Activated T-cell treated with anti-CD3 and anti-CD28 coated beads, Interleukin-2, amount 50 U/mL, for 24 hours (primary cell): ENCODE measurements at places on chromosomes 4 and X.

DNA sequence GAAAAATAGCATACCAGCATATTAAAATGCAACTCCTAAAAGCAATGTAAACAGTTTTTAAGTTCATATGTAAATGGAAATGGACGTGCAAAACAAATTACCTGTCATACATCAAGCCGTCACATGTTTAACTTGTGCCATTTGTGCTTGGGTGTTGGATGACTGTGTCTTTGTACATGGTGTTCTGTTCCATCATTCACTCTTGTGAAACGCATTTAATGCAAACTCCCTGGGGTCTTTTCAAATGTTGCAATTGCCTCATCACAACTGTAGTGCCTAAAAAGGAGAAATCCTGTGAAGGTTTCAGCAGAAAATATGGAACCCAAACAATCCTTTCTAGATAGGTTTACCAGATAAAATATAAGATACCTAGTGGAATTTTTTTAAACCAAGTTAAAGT, 52.4 kb downstream of the PHOX2B start:
- no peak for DNase-seq

DNA sequence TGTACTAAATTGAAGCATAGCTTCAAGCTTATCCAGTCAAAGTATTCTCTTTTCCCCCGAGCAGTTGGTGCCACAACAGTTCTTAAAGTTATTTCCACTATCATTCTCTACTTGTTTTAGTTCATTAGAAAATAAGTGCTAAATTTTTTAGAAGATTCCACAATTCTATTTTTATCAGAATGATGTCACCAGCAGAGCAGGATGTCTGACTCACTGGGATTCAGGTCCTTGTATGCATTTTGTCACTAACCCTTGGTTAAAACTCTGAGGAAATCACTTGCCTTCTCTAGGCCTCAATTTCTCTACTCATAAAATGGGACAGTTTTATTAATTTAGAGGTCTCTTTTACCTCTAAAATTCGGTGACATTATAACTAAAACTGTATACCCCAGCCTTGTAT, 3.4 kb downstream of the DDX53 start:
- no peak for DNase-seq

GRCh38 chr4:174449944-174450785, 72.1 kb downstream of the HPGD start:
- DNase-seq, result no peak

DNA sequence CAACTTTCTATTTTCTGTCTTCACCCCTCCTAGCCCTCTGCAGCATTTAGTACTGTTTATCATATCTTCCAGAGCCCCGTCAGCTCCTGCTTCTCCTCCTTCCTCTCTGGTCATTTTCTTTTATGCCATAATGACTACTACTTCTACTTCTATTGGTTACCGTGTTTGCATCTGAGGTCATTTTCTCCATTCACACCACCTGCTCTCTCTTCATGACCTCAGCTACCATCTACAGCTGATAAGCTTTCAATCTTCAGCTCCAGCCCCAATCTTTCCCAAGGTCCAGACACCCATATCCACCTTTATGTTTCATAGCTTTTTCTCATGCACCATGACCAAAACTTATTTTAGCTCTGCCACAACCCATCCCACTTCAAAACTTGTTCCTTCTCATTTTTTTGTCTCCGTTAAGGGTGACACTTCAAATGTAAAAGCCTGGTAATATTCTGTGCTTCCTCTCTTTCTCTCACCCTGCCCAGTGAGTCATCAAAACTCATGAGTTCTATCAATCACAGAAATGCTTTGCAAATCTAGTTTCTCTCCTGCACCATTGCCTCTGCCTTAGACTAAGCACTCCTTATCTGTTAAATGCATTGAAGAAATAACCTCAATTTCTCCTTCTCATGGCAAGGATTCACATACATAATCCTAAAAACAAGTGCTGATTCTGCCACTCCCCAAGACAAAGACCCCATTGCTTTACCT, 71.3 kb upstream of the IQCM start:
- no peak for DNase-seq

GRCh38 chr4:85836588-85837438, 361.9 kb downstream of the ARHGAP24 start:
- no peak for DNase-seq

GRCh38 chrX:103414561-103414960, 38.2 kb downstream of the BEX3 start:
- DNase-seq, result no peak

DNA sequence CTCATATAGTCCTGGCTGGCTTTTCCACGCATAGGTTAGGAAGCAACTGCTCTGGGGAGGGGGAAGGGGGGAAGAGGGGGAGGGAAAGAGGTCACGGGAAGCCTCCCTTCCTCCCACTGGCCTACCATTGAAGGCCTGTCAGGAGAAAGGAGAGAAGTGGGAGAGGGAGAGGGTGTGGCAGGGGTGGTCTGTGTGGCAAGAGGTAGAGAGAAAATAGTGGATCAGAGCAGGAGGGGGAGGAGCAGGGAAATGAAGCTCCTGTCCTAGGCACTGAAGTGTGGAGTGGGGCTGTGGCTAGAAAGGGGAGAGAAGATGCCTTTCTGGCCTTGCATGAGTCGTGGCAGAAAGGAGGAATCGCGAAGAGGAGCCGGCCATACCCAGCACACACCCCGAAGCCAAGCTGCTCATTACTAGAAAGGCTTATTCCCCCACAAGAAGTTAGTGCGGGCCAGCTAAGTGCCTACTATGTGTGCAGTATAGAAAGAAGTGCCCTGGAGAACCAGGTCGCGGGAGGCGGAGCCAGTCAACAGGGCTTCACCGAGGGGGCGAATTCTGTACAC, 1.1 kb upstream of the TMEM164 start:
- no peak for DNase-seq
